Bronchial epithelial cell (primary cell): ENCODE measurements at places on chromosomes 12 and 14. TPM values are rescaled to one million over a fixed set of nuclear protein-coding genes. Genes with fewer than 3 reads are reported as not detected.

DNA sequence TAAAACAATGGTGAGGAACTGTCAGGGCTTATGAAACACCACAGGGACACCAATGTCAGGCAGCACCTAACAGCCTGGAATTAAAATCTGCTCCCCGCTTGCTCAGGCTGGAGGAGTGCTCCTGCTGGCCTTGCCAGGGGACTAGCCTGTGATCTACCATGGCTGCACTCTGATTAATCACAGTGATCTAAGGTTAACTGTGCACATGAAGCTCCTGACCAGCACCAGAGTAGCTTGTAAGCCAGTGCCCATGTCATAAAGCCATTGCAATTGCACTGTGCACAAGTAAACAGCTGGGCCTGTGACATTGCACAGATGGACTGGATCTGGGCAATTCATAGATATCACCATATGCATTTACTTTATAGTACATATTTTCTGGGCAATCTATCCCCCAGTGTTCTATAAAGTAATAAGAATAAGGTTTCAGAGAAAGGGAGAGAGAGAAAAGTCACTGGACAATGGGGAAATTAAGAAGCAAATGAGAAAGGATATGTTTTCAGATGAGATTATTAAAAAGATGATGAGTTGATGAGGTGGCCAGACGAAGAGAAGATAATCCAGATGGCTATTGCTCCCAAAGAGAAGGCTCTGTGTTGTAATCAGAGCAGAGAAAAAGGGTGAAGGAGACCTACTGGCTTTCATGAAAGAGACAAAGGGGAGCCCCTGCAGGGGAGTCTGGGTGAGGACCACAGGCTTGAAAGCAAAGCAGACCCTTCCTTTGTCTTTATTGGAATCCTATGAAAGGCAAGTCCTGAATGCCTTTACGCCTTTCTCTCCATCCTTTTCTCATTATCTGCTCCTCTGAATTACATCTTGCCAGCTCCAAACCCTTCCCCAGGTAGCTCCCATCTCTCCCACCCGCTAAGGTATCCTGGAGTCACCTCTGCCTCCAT lies 145.8 kb downstream of the SLC38A6 start:
- no peak for DNase-seq

DNA sequence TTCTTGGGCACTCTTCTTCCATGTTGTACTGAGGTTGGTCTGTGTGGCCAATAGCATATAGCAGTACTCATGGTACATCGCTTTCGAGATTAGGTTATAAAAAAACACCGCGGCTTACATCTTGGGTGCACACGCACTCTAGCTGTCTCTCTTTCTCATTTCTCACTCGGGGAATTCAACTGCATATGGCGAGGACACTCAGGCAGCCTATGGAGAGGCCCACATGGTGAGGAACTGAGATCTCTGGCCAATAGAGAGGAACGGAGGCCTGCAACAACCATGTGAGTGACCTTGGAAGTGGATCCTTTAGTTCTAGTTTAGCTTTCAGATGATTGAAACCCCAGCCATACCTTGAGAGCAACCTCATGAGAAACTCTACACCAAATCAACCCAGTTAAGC lies 45.6 kb downstream of the USP15 start:
- DNase-seq = no peak

GRCh38 chr14:53537422-53538315 lies 384.5 kb upstream of the DDHD1 start:
- DNase-seq = no peak

- no peak for DNase-seq
Measured at GRCh38 chr14:28761438-28762291, 4.9 kb upstream of the FOXG1 start.

DNA sequence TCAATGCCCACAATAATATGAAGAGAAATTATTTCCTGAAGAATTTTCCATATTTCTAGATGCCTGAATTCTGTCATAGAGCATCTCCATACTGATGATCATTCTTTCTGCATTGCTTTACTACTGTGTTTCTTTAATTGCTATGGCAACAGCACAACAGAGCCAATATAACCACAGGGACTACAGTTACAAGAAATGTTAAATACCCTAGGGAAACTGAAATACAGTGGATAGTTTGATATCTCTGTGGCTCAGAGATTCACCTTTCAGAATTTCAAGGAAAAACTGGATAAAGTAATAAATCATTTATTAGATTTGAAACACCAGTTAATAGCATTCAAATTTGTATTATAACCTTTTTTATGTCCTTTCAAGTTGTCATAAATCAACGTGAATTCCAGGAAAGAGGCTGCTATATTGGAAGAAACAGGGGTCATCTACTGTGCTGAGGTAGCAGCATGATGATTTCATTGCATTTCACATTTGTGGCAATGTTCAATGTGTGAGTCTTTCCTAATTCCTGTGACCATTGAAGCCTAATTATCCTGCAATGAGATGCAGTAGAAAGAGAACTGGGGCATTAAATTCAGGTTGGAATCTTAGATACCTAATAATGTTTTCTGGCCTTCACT lies 267.1 kb downstream of the LRFN5 start:
- DNase-seq = no peak

GRCh38 chr12:4938900-4939299 lies 29.2 kb downstream of the KCNA1 start:
- peak; percentile 56 for DNase-seq

DNA sequence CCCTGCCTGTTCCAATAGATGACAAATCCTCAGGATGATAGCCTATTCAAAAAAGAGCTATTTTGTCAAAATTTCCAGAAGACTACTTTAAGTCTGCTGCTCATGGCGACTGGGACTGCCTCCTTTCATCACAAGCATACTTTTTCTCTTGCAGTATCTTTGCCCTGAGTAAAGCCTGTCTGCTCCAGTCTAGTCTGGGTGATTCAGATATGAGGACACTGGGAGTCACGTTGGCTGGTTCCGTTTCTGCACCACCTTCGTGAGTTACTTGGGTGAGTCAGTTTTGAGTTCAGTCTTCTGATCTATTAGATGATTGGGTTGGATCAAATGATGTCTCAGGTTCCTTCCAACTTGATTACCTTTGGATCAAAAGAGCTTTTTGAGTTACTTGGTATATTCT lies 301.3 kb upstream of the STXBP6 start:
- no peak for DNase-seq

GRCh38 chr12:47868552-47869031 lies 36.2 kb downstream of the VDR start:
- DNase-seq = no peak

DNA sequence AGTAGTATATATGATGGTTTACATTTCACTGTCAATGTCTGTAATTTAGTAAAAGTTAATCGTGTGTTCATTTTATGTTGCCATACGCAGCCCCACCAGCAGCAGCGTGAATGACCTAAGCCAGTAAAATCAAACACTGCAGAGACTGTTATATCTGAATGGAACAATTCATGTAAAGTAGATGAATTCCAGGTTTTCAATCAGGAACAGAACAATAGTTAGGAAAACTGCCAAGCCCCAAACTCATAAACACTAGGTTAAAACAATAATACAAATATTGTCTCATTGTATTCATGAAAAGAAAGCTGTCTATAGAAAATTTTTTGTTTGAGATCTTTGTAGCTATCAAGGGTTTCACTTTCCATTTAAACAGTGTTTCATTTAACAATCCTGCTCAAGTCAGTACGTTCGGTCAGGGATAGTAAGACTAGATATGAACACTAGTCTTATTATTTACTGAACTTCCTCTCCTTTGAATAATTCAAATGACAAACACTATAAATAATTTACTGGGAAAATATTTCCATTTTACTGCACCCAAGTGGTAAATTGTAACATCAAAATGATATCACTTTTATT lies 256.8 kb upstream of the FLRT2 start:
- no peak for DNase-seq

- DNase-seq = no peak
Measured at GRCh38 chr14:100604709-100605108, 17.5 kb upstream of the BEGAIN start.

GRCh38 chr14:60317609-60318008 lies 68.6 kb downstream of the PPM1A start:
- peak; percentile 4 for DNase-seq

- no peak for DNase-seq
Measured at GRCh38 chr12:79381248-79382208, 309.2 kb downstream of the PAWR start.

- DNase-seq = no peak
Measured at GRCh38 chr12:64470495-64470894, 18.6 kb downstream of the TBK1 start.

DNA sequence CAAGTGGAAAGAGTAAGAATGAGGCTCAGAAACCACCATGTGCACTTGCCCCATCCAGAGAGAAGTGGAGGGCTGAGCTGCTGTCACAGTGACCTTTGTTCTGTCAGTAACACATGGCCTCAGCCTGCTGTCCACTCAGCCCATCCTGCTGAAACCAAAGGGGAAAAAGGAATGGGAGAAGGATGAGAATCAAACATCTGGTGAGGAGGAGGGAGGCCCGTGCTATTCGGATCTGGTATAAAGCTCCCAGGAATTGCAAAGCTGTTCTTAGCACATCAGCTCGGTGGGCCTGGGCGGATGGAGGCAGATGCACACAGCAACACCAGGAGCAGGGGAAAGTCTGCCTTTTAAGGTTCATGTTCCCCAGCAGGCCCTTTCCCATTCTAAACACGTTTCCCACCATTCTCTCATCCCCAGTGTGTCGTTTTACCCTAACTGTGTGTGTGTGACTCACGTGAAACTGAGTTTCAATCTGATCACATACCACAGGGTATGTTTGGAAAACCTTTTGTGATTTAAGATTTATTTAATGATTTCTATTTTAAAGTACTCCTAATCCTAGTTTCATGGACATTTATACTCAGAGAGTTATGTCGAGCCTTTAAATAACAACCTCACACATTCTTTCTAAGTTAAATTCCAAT lies 36.8 kb downstream of the RTRAF start:
- DNase-seq = no peak

CD163L1 gene
- not detected in 2 replicates for total RNA-seq

KRT79 gene
- under 0.01 and 0.26 TPM in 2 replicates for total RNA-seq

SPX gene
- 3.4 and 6.3 TPM in 2 replicates for total RNA-seq

CPNE6 gene
- total RNA-seq = not detected in 2 replicates

MGST1 gene
- total RNA-seq = 66.1 and 87.7 TPM in 2 replicates

DPY19L2 gene
- total RNA-seq = under 0.01 and 0.13 TPM in 2 replicates

CCDC198 gene
- not detected in 2 replicates for total RNA-seq

AREL1 gene
- total RNA-seq = 16.6 and 19.6 TPM in 2 replicates

MARCHF9 gene
- total RNA-seq = 6.3 and 8.1 TPM in 2 replicates

PABPN1 gene
- total RNA-seq = 114 and 134 TPM in 2 replicates
